ENCODE measurements at places on chromosomes 5 and 9.

DNA sequence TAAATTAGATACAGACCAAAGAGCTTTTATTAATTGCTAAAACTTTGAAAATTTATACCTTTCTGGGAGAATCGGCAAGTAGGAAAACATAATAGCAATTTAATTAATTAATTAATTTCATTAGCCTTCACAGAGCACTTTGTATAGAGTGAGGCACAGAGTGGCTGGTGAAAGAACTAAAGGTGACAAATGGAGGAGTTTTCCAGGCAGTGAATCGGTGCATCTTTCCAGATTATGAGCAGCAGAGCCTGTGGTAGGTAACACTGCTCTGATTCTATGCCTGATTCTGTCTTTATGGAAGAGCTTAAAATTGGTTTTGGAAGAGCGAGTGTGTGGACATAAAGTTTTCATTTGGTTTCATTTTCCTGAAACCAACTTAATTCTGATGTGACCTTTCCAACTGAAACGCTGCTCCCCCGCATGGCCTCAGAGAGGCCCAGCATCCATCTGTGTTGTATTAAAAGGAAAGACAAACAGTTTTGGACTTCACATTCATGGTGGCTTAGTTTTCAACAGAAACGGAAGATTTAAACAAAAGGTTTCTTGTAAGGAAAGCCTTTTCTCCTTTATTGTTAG, 188.9 kb upstream of the RPS23 start:
- no peak for DNase-seq

DNA sequence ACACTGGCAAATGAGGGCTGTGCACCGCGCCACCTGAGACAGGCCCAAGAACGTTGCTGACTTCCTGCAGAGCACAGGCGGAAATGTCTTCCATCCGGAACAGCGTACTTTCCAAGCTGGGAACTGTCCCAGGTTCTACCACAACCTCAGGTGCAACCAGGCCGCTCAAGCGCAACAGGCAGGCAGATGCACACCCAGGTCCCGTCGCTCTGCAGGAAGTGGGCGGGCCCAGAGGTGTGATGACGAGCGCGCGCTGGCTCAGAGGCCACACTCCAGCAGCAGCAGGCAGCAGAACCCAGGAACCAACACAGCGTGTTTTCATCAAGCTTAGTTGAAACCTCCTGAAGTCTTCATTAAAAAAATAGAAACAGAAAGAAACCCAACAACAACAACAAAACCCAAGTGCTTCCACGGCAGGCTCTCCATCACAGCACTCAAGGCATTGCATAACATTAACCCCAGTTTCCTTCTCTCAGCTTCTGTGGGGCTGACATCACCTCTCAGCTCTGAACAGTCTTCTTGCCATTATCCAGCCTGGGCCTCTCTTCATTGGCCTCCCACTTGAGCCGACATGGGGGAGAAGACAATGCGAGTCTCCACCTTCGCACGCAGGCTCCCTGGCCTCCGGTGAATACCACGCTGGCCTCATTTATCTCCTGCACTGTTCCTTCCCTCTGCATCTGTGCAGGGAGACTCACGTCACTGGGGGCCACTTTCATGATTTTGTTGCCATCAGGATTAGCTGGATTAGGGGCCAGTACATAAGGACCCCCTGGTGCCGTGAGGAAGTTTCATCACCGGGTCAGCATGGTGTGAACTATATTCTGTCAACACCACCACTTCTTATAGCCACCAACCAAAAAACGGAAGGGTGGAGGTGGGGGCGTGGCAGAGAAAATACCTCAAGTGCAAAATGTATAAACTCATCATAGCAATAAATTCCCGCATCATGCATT, 22.1 kb downstream of the PTCH1 start:
- DNase-seq, result peak; percentile 63

- DNase-seq, result no peak
These were observed 171.2 kb upstream of the MPDZ start for GRCh38 chr9:13450723-13451122.

- DNase-seq, result no peak
These were observed 213.6 kb downstream of the DAB2IP start for GRCh38 chr9:121865060-121865459.

- DNase-seq, result no peak
These were observed 49.9 kb upstream of the DAPK1 start for GRCh38 chr9:87447547-87448432.

- DNase-seq, result no peak
These were observed 1.8 kb downstream of the HCN1 start for GRCh38 chr5:45694255-45694814.

DNA sequence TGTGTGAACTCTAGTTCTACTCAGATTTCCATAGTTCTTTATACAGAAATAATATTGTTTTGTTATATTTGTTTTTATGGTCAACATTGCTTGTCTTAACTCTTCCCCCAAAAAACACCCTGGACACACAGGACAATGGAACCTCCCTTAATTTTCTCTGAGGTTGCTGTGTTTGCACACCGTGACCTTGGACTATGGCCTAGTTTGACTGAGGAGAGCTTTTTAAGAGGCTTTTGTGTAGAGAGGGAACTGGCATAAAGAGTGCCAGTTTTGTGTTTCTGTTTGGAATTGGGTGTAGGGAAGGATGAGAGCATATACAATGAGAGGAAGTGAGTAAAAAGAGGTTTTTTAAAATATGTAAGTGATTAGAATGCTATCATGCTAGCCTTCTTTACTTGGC, 101.1 kb upstream of the MEF2C start:
- DNase-seq, result no peak

DNA sequence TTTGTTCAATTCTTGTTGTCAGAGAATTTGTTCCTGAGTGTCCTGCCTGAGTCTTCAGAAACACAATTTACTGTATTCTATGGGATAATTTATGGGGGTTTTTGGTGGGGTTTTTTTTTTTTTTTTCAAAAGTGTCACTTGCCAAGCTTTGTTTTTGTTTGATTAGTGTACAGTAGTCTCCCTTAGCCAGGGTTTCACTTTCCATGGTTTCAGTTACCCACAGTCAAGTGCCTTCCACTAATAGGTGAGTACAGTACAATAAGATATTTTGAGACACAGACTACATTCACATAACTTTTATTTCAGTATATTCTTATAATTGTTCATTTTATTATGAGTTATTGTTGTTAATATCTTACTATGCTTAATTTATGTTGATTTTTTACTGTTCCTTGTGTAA, 25.0 kb upstream of the AUH start:
- DNase-seq, result no peak

GRCh38 chr5:171975877-171976667, 30.4 kb downstream of the FBXW11 start:
- no peak for DNase-seq

- no peak for DNase-seq
These were observed 20.5 kb upstream of the HEXB start for GRCh38 chr5:74664551-74664950.

GRCh38 chr5:156052656-156053055, 274.3 kb upstream of the SGCD start:
- no peak for DNase-seq

- DNase-seq, result no peak
These were observed 252.8 kb downstream of the FBXL7 start for GRCh38 chr5:15752663-15753285.

GRCh38 chr5:175464074-175464941, 14.1 kb upstream of the SFXN1 start:
- peak; percentile 54 for DNase-seq

- DNase-seq, result no peak
These were observed 279.3 kb upstream of the FBXL7 start for GRCh38 chr5:15220642-15221173.

- DNase-seq, result no peak
These were observed 36.4 kb upstream of the IPPK start for GRCh38 chr9:92706218-92706940.

DNA sequence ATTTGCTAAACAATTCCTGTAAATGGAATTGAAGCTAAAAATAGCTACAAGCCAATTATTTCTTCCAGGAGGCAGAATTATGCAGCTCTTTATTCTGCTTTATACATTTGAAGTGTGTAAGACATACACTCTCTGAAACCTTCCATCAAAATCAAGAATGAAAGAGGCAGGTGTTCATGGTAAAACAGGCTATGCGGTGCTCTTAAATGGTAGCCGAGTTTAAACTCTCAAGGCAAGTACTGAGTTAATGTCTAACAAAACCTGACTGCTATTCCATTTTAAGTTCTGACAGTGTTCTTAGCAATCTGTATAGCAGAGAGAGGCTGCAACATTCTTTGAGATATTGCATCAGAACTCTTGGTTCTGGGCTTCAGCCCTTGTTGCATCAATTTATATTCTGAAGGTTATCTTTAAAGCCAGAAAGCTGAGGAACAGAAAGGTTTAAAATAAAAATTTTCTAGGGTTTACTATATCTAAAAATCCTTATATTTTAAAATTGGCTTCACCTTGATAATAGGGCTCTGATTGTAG, 248.3 kb upstream of the CCNG1 start:
- DNase-seq, result no peak

DNA sequence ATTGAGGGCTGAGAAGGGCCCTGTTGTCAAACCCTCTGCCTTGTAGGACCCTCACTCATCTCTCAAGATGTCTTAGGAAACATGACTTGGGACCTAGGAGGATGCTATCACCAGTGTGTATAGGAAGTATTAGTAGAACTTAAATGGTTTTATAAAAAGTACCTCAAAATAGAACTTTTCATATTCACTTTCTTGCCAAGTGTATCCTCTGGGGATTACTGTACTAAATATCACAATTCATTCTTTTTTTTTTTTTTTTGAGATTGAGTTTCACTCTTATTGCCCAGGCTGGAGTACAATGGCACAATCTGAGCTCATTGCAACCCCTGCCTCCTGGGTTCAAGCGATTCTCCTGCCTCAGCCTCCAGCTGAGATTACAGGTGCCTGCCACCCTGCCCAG, 56.2 kb downstream of the ARHGEF28 start:
- DNase-seq, result no peak

DNA sequence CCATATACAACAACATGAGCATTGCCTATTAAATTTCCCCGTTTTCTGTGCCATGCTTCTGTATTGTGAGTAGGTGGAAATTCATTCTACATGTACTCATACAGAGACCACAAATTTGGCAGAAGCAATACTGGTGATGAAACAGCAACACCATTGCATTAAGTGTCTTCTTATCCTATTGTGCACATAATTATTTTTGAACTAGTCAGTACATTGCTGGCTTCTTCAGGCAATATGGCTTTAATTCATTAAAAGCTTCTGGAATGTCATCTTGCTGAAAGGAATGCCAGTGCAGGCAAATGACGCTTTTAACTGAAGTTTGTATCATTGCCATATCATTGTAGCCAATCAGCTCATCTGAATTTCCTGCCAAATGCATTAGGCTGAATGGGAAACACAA, 82.6 kb downstream of the KIAA1958 start:
- DNase-seq, result no peak

GRCh38 chr9:27394154-27394825, 97.3 kb upstream of the EQTN start:
- no peak for DNase-seq

DNA sequence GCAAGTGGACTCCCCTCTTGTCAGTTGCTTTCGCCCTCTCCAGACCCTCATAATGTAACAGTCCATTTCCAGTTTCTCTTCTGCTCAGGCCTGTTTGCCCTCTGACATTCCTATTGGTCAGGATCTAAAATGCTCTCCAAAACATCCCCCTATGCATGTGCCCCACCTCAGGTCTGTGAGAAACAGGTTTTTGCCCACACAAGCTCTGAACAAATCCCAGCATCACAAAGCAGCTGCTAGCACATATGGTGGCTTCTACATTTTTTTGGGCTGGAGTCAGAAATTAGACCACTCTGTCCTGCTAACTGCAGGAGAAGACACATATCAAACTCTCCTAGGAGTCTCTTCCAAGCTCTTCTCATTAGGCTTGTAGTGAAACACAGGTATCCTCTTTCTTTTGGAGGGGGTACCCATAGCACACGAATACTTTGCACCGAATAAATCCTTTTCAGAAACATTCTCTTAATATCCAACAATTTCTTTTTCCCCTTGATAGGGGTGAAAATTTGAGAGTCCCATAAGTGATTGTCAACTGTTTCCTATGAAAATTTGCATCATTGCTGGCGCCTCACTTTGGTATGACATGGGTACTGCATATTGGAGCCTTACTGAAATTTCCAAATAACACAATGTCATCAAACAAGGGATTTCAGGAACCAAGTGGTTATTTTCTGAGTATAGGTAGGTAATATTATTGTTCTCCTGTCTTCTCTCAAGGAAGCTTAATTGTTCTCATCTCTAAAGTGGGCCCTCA, 19.3 kb upstream of the HSPA9 start:
- no peak for DNase-seq

- DNase-seq, result no peak
These were observed 324.1 kb downstream of the PLK2 start for GRCh38 chr5:58135571-58136335.

GRCh38 chr5:37926732-37927131, 86.9 kb upstream of the GDNF start:
- DNase-seq, result no peak

DNA sequence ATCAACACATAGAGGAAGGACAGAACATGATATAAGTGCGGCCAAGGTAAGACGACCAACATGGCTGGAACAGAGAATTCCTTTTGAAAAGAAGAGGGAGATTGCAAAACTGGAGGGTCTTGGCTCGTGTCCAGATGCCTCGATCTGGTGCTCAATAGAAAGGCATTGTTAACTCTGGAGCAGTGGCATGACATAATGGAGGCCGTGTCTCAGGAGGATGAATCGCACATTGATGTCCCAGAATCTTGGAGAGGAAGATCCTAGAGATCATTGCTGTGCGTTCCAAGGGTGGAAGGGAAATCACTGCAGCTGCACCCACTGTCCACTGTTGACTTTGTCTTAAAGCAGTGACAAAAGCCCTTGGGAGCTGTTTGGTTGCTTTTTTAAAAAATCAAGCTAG, 30.9 kb downstream of the GRAMD2B start:
- DNase-seq, result no peak

DNA sequence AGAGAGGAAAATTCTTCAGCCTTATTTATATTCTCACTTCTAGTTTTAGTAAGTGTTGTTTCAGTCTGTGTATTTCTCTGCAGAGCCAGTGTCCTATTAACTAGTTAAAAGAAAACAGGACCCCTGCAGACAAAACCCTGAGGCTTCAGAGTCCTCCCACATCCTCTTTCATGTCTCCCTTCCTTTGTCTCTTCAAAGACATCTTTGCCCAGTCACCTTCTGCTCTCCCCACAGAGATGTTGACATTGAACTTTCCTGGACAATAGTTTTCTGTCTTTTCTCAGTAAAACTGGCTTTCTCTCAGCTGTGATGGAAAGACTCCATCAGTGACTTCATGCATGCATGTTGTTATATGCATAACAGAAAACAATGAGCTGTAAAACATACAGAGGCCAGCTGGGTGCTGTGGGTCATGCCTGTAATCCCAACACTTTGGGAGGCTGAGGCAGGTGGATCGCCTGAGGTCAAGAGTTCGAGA, 20.2 kb downstream of the GRAMD2B start:
- DNase-seq, result no peak

DNA sequence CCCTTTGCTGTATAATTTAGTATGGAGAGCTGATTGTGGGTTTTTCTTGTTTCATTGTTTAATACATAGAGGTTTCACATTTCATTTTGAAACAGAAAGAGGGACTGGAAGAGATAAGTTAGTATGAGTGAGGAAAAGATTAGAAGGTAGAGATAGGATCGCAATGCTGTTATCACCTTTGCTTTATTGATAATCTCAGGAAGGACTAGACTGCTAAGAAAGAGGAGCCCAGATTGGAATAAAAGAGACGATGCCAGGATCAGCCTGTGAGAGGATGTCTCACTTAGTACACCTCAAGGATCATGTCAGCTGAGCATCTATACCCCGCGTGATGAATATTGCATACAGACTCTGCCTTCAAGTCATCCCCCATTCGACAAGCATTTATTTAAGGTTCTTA, 178.0 kb upstream of the DMAC1 start:
- no peak for DNase-seq

Measured in stimulated activated CD8-positive, alpha-beta memory T cell treated with anti-CD3 and anti-CD28 coated beads, Interleukin-15, amount 100 ng/mL, for 4 hours (primary cell).